GM23248 (cell line): ENCODE measurements at places on chromosomes 3 and 15. TPM values are rescaled to one million over a fixed set of nuclear protein-coding genes. Genes with fewer than 3 reads are reported as not detected.
A peak's percentile ranks its signal among the peaks of the same experiment; 100 is the strongest.

- no peak overlapping the region for H3K4me3 ChIP-seq
- DNase-seq = peak; percentile 77
- H3K36me3 ChIP-seq = peaks cover 68% of the 10 kb centered on the region
- H3K27ac ChIP-seq = peak overlapping the region; percentile 89
- peaks cover 92% of the 10 kb centered on the region for H3K4me1 ChIP-seq
- H3K27me3 ChIP-seq = no peaks in the 10 kb centered on the region
These were observed 10.6 kb downstream of the FSTL1 start for GRCh38 chr3:120440001-120440703.

DNA sequence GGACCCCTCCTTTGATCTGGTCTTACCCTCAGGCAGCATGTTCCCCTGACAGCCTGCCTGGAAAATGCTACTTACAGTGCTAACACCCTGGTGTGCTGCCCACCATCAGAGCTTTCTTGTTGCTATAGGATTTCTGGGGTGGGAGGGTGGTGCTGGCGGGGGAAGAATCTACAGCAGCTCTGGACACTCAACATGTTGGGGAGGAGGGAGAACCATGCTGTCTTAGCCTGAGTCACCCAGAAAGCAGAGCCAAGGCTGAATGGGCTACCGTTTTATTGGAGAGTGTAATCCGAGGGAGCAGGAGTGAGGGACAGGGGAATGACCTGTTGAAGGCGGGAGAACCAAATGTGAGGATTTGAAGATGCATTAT lies 45.6 kb downstream of the MFSD1 start:
- H3K4me3 ChIP-seq = no peak overlapping the region
- no peaks in the 10 kb centered on the region for H3K27me3 ChIP-seq
- H3K36me3 ChIP-seq = no peaks in the 10 kb centered on the region

GRCh38 chr15:60740787-60741354 lies 261.9 kb upstream of the ICE2 start:
- DNase-seq = peak; percentile 59
- peaks cover 14% of the 10 kb centered on the region for H3K4me1 ChIP-seq
- no peaks in the 10 kb centered on the region for H3K27me3 ChIP-seq

DNA sequence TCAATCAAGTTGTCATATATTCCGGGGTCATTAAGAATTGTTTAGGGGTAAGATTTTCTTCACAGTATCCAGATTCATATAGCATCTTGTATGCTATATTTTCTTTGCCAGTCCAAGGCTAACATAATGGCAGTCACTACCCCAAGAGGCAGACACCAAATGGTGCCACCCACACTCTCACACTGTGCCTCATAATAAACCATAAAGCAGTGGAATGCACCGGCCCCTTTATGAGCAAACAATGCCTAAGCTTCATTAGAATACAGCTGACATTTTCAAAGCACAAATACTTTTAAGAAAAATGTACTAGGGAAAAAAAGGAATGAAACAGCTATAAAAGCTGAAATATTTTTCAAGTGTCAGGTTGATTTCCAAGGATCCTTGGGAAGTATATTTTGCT lies 121.6 kb downstream of the TFDP2 start:
- peak; percentile 75 for DNase-seq
- H3K27ac ChIP-seq = 0 out of 2 replicates have a peak overlapping the region, but pooled peaks have one; percentile 6
- H3K36me3 ChIP-seq = no peaks in the 10 kb centered on the region

DNA sequence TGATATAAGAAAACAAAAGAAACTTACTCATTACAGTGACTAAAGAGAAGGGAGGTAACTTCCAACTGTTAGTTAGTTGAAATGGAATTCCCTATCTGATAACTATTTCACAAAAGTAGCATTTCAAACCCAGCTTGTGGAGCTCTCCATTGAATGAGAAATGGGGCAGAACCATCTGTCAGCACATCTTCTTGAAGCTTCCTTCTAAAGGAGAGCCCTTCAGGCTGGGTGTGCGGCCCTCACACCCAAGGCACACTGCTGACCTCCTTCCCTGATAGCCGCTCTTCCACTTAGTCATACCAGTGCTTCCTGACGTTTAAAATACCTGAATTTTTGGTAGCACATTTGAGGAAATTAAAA lies 28.1 kb upstream of the VEPH1 start:
- DNase-seq = peak; percentile 71
- peak overlapping the region; percentile 70 for H3K4me3 ChIP-seq
- peak overlapping the region; percentile 83 for H3K27ac ChIP-seq
- no peaks in the 10 kb centered on the region for H3K27me3 ChIP-seq
- no peaks in the 10 kb centered on the region for H3K36me3 ChIP-seq

- no peak overlapping the region for H3K27ac ChIP-seq
- DNase-seq = peak; percentile 77
- no peaks in the 10 kb centered on the region for H3K27me3 ChIP-seq
- H3K4me1 ChIP-seq = peaks cover 13% of the 10 kb centered on the region
- no peaks in the 10 kb centered on the region for H3K36me3 ChIP-seq
These were observed 62.8 kb upstream of the HERC1 start for GRCh38 chr15:63896336-63897115.

DNA sequence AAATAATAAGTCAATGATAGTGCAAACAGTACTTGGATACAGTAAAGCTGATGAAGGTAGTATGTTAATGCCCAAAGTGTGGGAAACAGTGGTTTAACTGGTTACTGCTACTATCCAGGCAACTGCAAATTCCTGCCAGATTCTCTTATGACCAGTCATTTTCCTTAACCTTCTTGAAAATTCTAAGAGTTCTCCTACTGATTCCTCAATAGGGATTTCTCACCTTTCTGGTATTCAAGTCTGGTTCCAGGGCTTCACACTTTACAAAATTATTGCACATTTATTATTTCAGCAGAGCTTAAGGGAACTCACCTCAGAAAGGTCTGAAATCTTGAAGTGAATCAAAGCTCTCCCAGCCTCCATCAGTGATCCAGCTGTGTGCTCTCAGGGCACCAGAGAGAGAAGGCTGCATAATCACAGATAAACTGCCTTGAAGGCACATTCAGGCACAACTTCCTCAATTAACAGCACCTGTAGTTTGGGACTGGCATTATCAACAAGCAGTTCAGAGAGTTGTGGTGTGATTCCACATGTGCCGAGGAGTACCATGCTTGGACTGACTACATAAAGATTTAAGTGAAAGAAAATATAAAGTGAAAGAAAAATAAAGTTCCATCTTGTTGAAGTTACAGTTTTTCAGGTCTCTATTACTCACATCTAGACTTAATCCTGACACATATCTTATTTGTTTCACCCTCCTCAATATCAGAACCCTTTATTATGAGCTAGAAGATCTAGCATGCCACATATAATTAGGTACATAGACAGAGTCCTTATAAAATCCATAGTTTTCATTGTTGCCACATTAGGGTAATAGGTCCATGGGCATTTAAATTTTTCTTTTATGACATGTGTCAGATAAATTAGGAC lies 59.5 kb upstream of the TIPARP start:
- no peaks in the 10 kb centered on the region for H3K36me3 ChIP-seq
- peak; percentile 81 for DNase-seq
- H3K27ac ChIP-seq = peak overlapping the region; percentile 75
- H3K27me3 ChIP-seq = no peaks in the 10 kb centered on the region
- H3K4me3 ChIP-seq = peak overlapping the region; percentile 12
- peaks cover 64% of the 10 kb centered on the region for H3K4me1 ChIP-seq

DNA sequence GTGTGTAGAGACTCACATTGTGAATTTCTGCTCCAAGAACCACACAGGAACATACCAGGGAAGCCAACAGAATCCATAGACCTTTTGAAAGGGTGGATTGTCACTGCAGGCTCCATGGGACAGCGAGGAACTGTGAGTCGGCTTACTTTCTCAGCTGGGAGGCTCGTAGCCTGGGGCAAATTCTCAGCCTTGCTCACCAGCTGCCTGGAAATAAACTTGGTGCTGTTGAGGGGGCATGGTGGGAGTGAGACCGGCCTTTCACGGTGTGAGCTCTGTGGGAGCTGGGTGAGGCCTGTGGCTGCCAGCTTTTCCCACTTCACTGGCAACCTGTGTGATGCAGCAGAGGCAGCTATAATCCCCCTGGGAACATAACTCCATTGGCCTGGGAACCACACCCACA lies 146.6 kb upstream of the P2RY1 start:
- peak; percentile 42 for DNase-seq
- H3K27me3 ChIP-seq = no peaks in the 10 kb centered on the region
- H3K4me1 ChIP-seq = no peaks in the 10 kb centered on the region
- H3K36me3 ChIP-seq = no peaks in the 10 kb centered on the region

DNA sequence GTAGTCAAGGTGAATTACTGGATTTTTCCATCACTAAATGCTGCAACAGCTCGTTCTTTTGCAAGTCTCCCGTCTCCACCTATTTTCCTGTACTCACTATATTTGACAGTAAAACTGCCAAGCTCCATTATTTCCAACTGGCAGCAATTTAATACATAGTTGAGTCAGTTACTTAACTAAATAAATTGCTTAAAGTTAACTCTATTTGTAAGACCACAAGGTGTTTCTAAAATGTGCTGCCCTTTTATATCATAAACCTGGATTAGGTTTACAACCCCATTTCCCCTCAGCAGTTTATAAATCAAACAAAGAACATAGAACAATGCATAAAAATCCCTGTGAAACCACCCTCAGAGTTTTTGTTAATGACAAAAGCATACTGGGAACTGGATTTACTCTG lies 211.4 kb upstream of the DPH6 start:
- no peaks in the 10 kb centered on the region for H3K27me3 ChIP-seq
- H3K4me1 ChIP-seq = peaks cover 20% of the 10 kb centered on the region; the same call in 1 of the 2 replicates
- H3K36me3 ChIP-seq = no peaks in the 10 kb centered on the region

GRCh38 chr3:141049681-141050080 lies 1.5 kb upstream of the SPSB4 start:
- DNase-seq = peak; percentile 23
- H3K36me3 ChIP-seq = no peaks in the 10 kb centered on the region
- peaks cover 69% of the 10 kb centered on the region for H3K27me3 ChIP-seq
- H3K4me1 ChIP-seq = no peaks in the 10 kb centered on the region
- H3K27ac ChIP-seq = no peak overlapping the region

Gene SLC12A8
- polyA plus RNA-seq = 3.4 and 3.5 TPM in 2 replicates

Gene PBRM1
- 53.5 and 60.3 TPM in 2 replicates for polyA plus RNA-seq

Gene AGTR1
- polyA plus RNA-seq = 3.6 and 4.0 TPM in 2 replicates

Gene CLDN18
- 0.18 TPM in 2 replicates for polyA plus RNA-seq

Gene PPP1R14D
- not detected in 2 replicates for polyA plus RNA-seq
